ENCODE measurements at places on chromosomes 4 and X.
A peak's percentile ranks its signal among the peaks of the same experiment; 100 is the strongest.

DNA sequence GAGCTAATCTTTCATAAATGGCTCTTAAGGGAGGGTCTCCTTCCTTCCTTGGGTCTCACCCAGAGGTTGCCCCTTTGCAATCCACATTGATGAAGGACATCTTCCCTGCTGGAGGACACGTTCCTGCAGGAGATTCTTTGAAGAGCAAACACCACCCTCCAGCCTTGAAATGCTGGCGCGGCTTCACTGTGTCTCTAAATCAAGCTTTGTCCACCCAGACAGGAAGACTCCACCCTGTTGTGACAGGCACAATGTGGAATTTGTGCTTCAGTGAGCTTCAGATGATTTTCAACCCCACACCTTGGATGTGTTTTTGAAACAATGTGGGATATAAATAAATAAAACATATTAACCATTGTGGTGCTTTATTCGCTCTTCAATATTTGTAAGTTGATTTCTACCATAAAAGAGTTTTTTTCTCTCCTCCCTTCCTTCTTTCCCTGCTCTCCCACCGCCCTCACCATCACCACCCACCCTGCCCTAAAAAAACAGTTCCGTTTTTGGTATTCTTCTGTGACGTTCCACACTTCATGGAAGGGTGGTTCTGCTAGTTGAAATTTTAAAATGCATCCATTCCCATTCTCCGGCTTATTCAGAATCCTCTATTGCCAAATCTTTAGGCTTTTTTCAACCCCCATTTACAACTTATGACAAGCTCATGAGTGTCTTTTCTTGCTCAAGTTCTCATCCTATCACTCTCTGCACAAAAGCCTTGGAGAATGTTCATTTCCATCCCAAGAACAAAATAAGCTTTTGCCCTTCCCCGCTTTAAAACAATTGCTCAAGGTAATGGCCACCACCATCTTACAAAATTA lies 264.3 kb downstream of the RAPGEF2 start:
- no peak for DNase-seq

DNA sequence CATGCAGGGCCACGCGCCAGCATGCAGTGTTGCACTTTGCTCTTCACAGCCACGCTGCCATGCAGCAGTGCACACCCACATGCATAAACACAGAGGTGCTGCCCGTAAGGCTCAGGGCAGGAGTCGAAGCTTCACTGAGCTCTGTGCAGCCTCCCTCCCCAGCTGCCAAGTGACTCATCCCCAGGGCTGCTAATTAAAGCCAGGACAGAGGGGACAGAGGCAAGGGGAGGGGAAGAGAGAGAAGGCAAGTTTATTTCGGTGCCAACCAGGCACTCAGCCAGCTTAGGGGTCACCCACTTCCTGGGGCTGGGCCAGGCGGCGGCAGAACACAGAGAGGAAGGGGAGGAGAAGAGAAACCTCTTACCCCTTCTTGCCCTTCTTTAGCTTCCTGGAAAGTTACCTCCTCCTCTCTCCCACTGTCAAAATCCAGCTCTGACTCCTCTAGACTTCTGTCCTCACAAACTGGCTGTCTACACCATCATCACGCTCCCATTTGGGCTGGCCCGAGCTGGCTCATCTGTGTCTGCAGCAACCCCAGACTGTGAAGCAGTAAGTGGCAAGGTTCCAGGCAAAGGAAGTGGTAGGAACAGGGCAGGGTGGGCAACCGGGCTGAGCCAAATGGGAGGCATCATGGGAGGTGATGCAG lies 6.2 kb upstream of the IQSEC2 start:
- peak; percentile 38 for DNase-seq

DNA sequence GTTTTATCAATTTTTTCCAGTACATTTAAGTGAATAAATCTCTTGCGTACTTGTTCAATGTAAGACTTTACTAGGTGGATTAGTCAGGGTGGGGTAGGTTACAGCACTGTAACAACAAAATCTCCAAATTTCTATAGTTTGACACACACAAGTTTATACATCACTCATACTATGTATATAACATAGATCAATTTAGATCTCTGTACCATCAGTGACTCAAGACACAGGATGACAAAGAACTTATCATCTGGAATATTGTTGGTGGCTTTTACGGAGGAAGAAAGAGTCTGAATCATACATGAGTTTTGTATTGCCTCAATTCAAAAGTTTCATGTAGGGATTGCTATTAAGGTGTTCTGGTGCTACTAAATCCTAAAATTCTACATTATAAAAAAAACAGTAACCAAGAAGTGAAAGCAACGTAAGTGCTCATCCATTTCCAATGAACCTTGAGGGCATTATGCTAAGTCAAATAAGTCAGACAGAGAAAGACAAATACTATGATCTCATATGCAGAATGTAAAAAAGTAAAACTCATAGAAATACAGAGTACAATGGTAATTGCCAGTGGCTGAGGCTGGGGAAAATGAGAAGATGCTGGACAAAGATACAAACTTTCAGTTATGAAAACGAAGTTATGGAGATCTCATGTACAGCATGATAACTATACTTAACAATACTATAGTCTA lies 98.0 kb upstream of the DKK2 start:
- DNase-seq: no peak

DNA sequence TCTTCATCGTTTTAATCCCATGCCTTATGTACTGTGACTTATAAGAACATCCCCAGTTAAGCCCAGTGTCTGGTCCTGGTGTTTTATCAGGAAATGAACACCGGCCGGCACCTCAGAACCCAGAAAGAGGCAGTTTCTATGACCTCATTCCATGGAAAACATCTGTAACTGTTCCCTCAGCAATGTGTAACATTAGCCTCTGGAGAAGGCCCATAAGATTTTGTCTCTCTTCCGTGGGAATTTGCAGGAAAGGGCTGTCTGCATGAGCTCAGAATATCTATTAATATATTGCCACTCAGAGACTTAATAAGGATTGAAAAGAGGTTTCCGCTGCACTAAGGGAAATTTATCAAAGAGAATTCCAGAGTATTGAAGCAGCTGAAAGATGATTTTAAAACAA lies 3.1 kb upstream of the TCEANC start:
- DNase-seq: no peak

GRCh38 chr4:73772363-73772762 lies 32.0 kb downstream of the CXCL8 start:
- no peak for DNase-seq

GRCh38 chr4:107098401-107098800 lies 62.3 kb upstream of the DKK2 start:
- no peak for DNase-seq

DNA sequence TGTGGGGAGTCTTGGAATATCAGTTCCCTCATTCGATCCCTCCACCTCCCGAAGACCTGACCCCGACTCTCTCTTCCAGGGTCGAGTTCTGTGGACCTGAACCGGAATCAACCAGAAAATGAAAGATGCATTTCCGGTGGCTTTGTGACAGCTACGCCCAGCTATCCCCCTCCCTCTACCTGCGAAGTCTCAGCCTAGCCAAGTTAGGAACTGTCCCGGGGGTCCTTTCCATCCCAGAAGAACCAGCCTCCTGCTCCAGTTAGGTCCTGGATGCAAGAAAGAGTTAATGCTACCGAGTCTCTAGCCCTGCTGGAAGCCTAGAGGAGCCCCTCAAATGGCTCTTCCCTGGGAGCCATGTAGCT lies 13.4 kb upstream of the ETDC start:
- no peak for DNase-seq

DNA sequence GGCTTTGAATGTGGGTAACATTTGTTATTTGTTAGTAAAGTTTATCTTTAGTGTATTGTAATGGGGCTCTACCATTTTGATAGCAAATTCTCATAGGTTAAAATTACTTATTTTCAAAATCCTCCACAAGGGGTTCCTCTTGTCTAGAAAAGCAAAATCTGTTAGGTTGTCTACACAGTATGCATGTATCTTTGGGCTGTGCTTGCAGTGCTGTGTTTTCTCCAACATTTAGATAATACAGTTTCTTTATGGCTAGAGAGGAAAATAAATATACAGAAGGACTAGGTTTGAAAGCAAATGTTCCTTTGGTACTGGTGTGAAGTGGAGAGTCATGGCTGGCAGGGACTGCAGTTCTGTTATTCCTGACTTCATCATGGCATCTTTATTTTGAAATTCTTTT lies 40.3 kb downstream of the POLR2B start:
- no peak for DNase-seq

DNA sequence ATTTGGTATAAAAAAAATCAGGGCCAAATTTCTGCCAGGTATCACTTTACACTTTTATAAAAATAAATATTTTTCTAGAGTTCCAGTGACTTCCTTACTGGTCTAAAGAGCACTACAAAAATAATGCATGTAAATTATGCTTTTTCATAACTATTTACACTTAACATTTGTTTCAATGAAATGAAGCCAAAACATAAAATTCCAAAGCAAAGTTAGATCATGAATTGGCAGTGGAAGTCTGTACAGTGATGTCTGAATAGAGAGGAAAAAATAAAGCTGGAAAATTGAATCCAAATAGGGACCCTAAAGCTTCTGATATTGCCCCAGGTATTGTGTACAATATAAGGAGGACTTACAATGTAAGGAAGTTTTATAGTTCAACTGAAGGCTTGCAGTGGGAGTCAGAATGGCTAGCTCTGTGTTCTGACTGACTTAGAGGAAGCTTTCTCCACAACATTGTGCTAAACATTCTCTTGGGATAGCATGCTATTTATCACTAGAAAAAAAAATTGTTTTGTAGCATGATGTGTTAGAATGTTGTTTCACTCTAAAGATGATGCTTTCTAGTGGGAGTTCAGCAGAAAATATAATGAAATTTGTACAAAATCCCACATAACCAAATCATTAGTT lies 288.2 kb upstream of the UGT8 start:
- DNase-seq: no peak

DNA sequence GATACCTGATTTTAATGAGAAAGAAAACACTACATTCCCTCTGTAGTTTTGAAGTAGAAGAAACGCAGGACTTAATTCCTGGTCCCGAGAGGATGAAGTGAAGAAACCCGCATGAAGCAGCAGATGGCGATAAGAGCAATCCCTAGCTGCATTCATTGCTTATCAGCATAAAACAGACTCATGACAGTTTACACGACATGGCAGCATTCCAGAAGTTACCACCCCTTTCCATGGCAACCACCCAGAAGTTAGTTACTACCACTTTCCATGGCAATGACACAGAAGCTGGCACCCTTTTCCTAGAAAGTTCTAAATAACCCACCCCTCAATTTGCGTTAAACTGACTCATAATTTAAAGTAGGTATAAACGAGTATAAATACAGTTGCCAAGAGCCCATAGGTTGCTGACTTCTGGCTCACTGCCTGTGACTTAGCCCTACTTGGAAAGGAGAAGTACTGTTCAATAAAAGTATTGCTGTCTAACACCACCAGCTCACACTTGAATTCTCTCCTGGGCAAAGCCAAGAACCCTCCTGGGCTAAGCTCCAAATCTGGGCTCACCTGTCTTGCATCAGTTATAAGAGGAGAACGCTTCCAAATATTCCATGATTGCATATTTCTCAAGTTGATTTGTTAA lies 5.5 kb upstream of the XAGE2 start:
- DNase-seq: no peak

- DNase-seq: no peak
Measured at GRCh38 chr4:36323816-36324419, 42.5 kb downstream of the DTHD1 start.

GRCh38 chr4:3122081-3122563 lies 47.6 kb downstream of the HTT start:
- no peak for DNase-seq

DNA sequence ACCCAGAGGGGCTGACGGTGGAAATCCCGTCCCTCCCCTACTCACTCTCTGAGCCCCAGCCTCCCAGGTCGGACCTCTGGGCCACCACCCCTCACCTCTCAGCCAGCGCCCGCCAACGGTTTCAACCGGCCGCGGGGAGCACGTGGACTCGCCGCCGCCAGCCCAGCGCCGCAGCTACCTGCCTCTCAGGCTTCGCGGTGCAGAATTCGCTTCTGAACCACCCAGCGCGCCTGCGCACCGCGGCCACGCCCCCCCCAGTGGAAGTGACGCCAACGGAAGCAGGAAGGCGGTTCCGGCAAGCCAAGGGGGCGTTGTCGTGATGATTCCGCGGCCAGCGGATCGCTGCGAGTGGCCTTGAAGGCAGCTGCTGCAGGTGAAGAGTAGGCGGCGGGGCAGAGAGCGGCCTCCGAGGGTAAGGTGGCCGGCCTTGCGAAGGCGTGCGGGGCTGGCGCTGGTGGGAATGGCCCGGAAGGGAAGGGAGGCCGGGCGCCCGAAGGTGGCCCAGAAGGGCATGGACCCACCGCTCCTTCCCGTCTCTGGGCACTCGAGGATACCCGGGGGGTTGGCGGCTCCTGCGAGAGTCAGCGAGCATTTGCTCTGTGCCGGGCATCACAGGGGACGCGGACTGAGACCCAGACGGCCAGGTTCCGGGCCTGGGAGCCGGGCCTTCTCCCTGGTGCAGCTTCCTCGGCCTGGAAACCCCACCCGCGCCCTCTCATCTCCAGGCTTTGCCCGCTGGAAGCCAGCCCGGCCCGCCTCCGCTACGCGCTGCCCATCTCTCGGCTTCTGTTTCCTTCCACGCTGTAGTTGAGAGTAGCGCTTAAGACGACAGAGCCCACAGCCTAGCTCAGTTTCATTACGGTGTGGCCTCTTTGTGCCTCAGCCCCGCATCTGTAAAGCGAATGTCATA lies at the start of the genes LYAR and ZBTB49:
Gene LYAR, minus strand, starts transcription at position 214 of the 910 bp plus-strand sequence. CDS start 6,412 bp downstream, outside the sequence.
Gene ZBTB49, plus strand, starts transcription at position 311 of the 910 bp plus-strand sequence. CDS start 9,695 bp downstream, outside the sequence.
- peak; percentile 95 for DNase-seq

GRCh38 chr4:183898456-183898855 lies 6.7 kb upstream of the STOX2 start:
- no peak for DNase-seq

- no peak for DNase-seq
Measured at GRCh38 chr4:151676301-151676700, 84.5 kb downstream of the GATB start.

DNA sequence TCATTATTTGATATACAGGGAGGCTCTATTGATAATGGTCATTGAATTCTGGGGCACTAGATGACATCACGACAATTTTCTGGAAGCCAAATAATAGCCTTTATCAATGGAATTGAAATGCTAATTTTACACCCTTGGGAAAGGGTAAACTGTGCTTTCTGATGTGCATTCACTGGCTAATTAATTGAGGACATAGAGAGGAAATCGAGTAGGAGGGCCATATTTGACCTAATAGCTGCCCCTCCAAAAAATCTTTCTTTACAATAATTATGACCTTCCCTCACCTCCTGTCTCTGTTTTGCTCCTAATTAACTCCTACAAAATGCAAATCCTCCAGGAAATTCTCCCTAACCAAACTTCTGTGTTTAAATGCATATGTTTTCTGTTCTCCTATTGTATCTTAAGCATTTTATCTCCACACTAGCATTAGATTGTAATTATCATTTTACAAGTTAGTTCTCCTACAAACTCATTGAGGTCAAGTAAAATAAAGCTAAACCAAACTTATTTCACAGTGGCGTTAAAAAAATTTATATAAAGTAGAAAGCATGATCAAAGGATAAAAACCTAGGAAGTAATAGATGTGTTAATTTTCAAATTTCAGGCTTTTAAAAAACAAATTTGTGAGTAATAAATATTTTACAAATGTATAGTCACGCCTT lies 1414.0 kb upstream of the AGA start:
- no peak for DNase-seq

DNA sequence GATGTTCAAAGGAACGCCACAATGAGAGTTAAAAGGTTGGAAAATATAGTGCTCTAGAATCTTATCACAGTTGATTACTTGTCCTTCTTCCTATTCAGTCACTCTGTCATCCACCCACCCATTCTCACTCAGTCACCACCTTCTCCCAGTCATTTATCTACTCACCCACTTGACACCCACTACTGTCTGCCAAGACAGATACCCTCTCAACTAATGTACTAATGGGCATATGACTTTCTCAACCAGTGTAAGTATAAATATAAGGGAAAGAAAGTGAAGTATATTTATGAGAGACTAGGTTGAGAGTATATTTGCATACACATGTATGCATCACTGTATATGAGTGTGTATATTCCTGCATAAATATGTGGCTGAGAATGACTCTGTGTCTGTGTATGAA lies 20.0 kb downstream of the MID2 start:
- no peak for DNase-seq

- no peak for DNase-seq
Measured at GRCh38 chr4:172881645-172882044, 287.0 kb upstream of the GALNT7 start.
